Urinary bladder (tissue), 4 donors: ENCODE measurements at places on chromosomes 7 and 10. TPM values are rescaled to one million over a fixed set of nuclear protein-coding genes. Genes with fewer than 3 reads are reported as not detected.

OPN4 gene
- total RNA-seq: not detected

ACHE gene
- total RNA-seq: 4.0 TPM

MSMB gene
- not detected for total RNA-seq

TRIM50 gene
- total RNA-seq: 0.21 TPM

HTR7 gene
- total RNA-seq: 2.2 TPM

GIMAP7 gene
- total RNA-seq: 16.2 TPM

RAMP3 gene
- total RNA-seq: 5.7 TPM

C1QL3 gene
- 0.21 TPM for total RNA-seq

TMEM270 gene
- not detected for total RNA-seq

DPP6 gene
- 2.4 TPM for total RNA-seq

LRIT2 gene
- not detected for total RNA-seq

BEND7 gene
- total RNA-seq: 8.8 TPM

RSPH10B gene
- not detected for total RNA-seq

IKZF1 gene
- 7.8 TPM for total RNA-seq

ASB4 gene
- total RNA-seq: 1.9 TPM

ITIH5 gene
- total RNA-seq: 97.6 TPM

PLCE1 gene
- total RNA-seq: 38.1 TPM

LRRTM3 gene
- 0.85 TPM for total RNA-seq

C10orf105 gene
- total RNA-seq: 0.26 TPM

LIPJ gene
- 0.26 TPM for total RNA-seq

LOXL4 gene
- 8.8 TPM for total RNA-seq

NRCAM gene
- 9.7 TPM for total RNA-seq

C10orf143 gene
- total RNA-seq: 1.6 TPM
